K562 (cell line): ENCODE measurements at places on chromosomes 3 and 15. TPM values are rescaled to one million over a fixed set of nuclear protein-coding genes. Genes with fewer than 3 reads are reported as not detected.

Gene CPNE4
- total RNA-seq: not detected in 2 replicates

DNA sequence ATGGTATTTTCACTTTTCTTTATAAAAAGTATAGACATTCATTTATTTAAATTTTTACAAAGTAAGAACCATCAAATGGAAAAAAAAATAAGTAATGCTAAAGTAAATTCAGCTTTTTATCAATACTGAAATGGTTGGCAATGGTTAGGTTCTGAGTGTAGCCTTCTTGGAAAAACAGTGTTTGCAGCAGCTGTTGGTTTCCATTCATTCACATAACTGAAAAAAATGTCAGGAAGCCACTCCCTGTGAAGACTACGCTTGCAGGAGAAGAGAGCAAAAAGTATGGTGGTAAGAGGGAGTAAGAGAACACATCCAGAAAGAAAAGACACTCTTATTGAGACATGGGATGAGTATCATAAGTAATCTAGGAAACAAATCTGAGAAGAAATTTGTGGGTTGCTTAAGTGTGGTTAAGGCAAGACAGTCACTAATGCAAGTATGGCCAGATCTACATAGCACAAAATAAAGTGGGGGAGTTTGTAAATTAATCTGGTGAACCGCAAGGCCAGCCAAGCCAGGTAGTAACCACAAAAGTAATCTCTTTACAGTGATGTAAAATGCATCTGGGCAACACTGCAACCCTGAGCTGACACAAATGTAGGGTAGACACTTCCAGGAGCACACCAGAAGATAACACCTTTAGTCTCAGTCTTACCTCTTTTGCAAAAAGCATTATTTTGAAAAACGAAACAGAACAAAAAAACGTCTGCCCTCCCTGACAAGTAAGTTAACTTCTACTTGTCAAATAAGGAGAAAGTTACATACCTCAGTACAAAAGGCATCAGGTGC, 133.7 kb downstream of the IGSF11 start:
- no peak for DNase-seq

- DNase-seq: peak; percentile 40
Observed at GRCh38 chr3:38623539-38623938, 25.9 kb downstream of the SCN5A start.

- no peak for DNase-seq
Observed at GRCh38 chr3:183898028-183898431, 13.3 kb upstream of the PARL start.

- DNase-seq: no peak
Observed at GRCh38 chr3:195897853-195898415, 10.4 kb downstream of the TNK2 start.

- no peak for DNase-seq
Observed at GRCh38 chr15:75989875-75990274, 22.3 kb downstream of the NRG4 start.

DNA sequence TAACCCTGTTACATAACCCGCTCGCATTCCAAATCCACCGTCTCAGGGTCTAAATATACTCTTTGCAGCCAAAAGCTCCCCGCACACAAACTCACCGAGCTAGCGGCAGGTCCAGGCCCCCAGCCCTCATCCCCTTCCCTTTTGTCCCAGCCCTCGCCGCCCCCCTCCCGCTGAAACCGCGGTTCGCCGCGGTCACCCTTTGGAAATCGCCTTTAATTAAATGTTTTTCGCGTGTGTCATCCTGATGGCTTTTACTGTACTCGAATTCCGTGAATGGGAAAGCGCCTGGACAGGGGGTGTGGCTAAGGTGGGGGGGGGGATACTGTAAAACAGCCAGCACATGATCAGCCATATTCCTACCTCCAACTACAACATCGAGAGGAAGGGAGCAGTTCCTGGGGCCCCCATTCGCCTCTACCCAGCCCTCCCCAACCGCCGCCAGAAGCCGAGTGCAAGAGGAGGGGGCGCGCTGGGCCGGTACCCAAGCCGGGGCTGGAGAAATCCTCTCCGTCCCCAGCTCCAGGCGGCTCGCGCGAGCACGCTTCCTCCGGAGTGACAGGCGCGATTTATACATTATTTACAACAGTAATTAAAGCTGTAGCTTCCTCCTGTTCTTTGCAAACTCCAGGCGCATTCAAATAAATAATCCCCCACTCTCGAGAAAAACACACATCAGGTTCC, 1.7 kb downstream of the RORA start:
- no peak for DNase-seq

Gene THPO
- total RNA-seq: 0.40 and 0.62 TPM in 2 replicates

GRCh38 chr3:175977968-175978752, 1119.0 kb downstream of the NAALADL2 start:
- no peak for DNase-seq

- DNase-seq: no peak
Observed at GRCh38 chr15:52415628-52416027, 113.1 kb downstream of the MYO5A start.

- DNase-seq: no peak
Observed at GRCh38 chr3:98732286-98733052, 30.7 kb upstream of the ST3GAL6 start.
